ENCODE measurements at places on chromosomes 16 and 17.

- no peak for DNase-seq
Measured at GRCh38 chr16:24409045-24409444, 130.3 kb upstream of the RBBP6 start.

- DNase-seq, result no peak
Measured at GRCh38 chr16:87066133-87067002, 250.8 kb downstream of the C16orf95 start.

DNA sequence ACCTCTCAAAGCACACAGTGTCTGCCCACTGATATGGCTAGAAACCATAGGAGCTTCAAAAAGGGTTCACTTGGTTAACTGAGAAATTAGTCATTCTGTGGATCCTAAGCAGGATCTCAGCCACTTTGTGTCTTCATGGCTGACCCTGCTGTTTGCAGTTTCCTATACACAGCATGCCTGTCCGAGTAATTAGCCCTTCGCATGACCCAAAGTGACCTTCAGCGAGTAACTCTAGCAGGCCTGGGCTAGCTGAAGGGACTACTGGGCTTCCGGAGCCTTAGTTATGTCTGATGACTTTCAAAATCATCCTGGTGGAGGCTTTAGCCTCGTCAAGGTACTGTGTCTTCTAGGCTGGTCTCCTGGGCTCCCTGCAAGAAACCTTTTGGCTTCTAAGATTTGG, 28.9 kb upstream of the FBXW10B start:
- peak; percentile 26 for DNase-seq

DNA sequence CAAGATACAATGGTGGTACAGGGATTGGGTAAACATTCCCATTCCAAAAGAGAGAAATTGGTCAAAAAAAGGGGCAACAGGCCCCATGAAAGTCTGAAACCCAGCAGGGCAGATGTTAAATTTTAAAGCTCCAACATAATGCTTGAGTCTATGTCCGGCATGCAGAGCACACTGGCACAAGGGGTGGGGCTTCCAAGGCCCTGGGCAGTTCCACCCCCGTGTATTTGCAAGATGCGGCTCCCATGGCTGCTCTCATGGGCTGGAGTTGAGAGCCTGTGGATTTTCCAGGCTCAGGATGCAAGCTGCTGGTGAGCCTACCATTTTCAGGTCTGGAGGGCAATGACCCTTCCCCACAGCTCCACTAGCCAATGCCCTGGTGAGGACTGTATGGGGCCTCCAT, 27.9 kb upstream of the RAI1 start:
- DNase-seq, result no peak

- peak; percentile 49 for DNase-seq
Measured at GRCh38 chr17:40313668-40314583, 4.9 kb downstream of the RARA start.

DNA sequence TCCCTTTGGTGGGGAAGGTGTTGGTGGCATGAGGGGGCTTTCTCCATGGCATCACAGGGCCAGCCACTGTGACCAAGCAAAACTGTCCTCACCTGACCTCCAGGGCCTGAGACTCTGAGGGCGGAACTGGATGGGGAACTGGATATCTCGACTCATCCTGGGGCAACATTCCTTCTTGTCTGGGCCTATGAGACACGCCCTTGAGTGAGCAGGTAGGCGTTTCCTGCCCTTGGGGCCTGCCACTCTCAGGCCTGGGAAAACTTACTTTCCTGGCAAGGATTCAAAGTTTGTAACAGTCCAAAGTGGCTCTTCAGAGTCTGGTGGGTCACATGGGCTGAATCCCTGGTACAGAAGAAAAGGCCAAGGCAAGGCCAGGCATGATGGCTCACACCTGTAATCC, 9.6 kb downstream of the MT1X start:
- peak; percentile 73 for DNase-seq

GRCh38 chr16:23342083-23342640, 40.1 kb downstream of the SCNN1B start:
- no peak for DNase-seq

- DNase-seq, result no peak
Measured at GRCh38 chr17:49373115-49373514, 11.1 kb upstream of the ZNF652 start.

- no peak for DNase-seq
Measured at GRCh38 chr17:28549236-28550132, 2.9 kb downstream of the UNC119 start.

GRCh38 chr16:4918781-4919251, 18.1 kb downstream of the PPL start:
- no peak for DNase-seq

DNA sequence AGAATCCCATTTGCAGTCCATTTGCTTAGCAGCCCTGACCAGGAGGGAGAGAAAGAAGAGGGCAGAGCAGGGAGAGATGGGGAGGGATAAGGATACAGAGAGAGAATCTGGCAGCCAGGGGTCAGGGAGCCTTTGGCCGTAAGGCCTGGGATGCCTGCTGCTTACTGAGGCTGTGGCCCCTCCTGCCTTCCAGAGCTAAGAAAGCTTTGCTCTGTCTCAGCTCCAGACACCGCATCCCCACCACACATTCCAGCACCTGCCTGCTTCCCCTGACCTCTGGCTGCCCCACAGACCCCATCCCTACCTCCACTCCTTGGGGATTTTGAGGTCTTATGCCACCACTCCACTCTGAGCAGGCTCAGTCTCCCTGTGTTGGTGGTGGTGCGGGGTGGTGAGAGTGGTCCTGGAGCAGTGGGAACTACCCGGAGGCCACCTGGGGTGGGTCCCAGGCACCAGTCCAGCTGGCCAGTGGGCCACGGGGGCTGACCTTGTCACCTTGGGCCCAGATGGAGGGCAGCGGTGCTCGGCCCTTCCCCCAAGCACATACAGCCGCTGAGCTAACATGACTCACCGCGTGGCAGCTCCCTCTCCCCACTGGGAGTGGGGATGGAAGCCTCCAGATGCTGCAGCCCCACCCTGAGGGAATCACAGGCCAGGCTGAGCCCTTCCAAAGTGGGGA, 58.3 kb downstream of the RAI1 start:
- peak; percentile 17 for DNase-seq

DNA sequence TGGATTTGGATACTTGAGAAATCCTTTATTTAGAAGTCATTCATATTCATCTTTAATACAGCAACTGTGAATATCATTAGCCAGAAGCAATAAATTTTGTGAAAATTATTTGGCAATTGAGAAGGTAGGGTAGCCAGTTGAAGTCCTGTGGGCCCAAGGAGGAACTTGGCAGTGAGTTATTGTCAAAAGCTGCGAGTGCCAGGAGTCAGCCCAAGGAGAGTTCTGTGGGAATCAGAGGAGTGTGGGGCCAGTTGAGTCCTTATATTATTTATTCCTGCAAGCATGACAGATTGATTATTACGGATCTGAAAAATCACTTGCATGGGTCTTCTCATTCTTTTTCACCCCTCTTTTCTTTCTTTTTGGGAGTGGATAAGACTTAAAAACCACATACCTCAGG, 38.3 kb downstream of the PRKCA start:
- no peak for DNase-seq

GRCh38 chr17:1232786-1233185, 37.5 kb upstream of the BHLHA9 start:
- DNase-seq, result no peak

DNA sequence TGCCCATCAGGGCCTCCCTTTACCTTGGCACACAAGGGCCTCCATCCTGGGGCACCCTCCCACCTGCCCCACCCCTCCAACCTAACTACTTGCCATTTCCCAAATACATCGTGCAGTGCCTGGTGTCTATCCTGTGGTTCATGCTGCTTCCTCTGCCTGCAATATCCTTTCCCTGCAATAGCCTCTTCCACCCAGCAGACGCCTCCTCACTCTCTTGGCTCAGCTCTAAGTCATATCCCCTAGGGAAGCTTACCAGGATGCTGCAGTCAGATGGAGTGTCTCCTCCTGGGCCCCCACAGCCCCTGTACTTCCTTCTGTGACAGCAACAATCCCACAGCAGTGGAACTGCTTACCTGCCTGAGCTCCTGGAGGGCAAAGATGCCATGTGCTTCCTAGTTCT, 36.7 kb downstream of the CCDC182 start:
- no peak for DNase-seq

GRCh38 chr17:17073581-17074403, 31.5 kb downstream of the MPRIP start:
- no peak for DNase-seq

GRCh38 chr16:17469011-17469740, 1.6 kb downstream of the XYLT1 start:
- DNase-seq, result no peak
